ENCODE measurements at places on chromosomes 4 and X. TPM values are rescaled to one million over a fixed set of nuclear protein-coding genes. Genes with fewer than 3 reads are reported as not detected.

The DCAF4L1 gene
- total RNA-seq = under 0.01 TPM

The AKAP4 gene
- total RNA-seq = not detected

The SOD3 gene
- total RNA-seq = 42.3 TPM

The ATP11C gene
- 70.1 TPM for total RNA-seq

The CDKL5 gene
- 3.1 TPM for total RNA-seq

The APELA gene
- total RNA-seq = not detected

The ADH6 gene
- total RNA-seq = not detected

The LPAR4 gene
- 0.58 TPM for total RNA-seq

The TLL1 gene
- 0.15 TPM for total RNA-seq

The DUSP9 gene
- under 0.01 TPM for total RNA-seq

The RAB41 gene
- total RNA-seq = not detected

The PCDH7 gene
- 8.9 TPM for total RNA-seq

The RWDD4 gene
- 15.7 TPM for total RNA-seq

The C4orf36 gene
- total RNA-seq = 3.1 TPM

The SPANXB1 gene
- not detected for total RNA-seq

The CT47A1 gene
- not detected for total RNA-seq

The IGFBP7 gene
- total RNA-seq = 55.9 TPM

The RELL1 gene
- total RNA-seq = 58.9 TPM

The FAT1 gene
- 386 TPM for total RNA-seq

The TRIM75 gene
- total RNA-seq = not detected

The FATE1 gene
- total RNA-seq = not detected

The RBM47 gene
- total RNA-seq = 1.0 TPM

The PF4V1 gene
- 0.58 TPM for total RNA-seq

The COX7B2 gene
- total RNA-seq = not detected

The FHIP1A gene
- total RNA-seq = 0.29 TPM

The STK26 gene
- total RNA-seq = 3.3 TPM

The GPM6B gene
- 5.3 TPM for total RNA-seq

The JCHAIN gene
- 5.8 TPM for total RNA-seq

The TLR10 gene
- total RNA-seq = 0.15 TPM

The FAM199X gene
- total RNA-seq = 13.7 TPM

The AFP gene
- 0.15 TPM for total RNA-seq

The DHX15 gene
- total RNA-seq = 103 TPM

The XAGE2 gene
- total RNA-seq = not detected

The BRS3 gene
- total RNA-seq = not detected

The DOCK11 gene
- 39.4 TPM for total RNA-seq

The IGSF1 gene
- not detected for total RNA-seq

The ARL9 gene
- 0.17 TPM for total RNA-seq

The RIPPLY1 gene
- not detected for total RNA-seq

The RHOXF2 gene
- total RNA-seq = not detected

The ADAM29 gene
- total RNA-seq = not detected

The FOXR2 gene
- not detected for total RNA-seq

The CDS1 gene
- total RNA-seq = 0.17 TPM

The MUC7 gene
- total RNA-seq = not detected

The GPRIN3 gene
- total RNA-seq = under 0.01 TPM

The TMPRSS11D gene
- total RNA-seq = under 0.01 TPM

The NR3C2 gene
- total RNA-seq = 4.8 TPM

The MAGEA4 gene
- not detected for total RNA-seq

The CXCL8 gene
- 0.58 TPM for total RNA-seq

The GAGE12H gene
- not detected for total RNA-seq

The TBC1D8B gene
- 23.7 TPM for total RNA-seq

The CCNB3 gene
- 0.17 TPM for total RNA-seq

Data from smooth muscle cell of trachea (primary cell).